ENCODE measurements at places on chromosomes 4 and X.

GRCh38 chr4:71262161-71262560 is 76.7 kb upstream of the SLC4A4 start:
- no peak for DNase-seq

GRCh38 chr4:142413485-142413884 is 432.6 kb downstream of the INPP4B start:
- no peak for DNase-seq

- DNase-seq = no peak
These were observed 198.2 kb upstream of the PSAPL1 start for GRCh38 chr4:7632971-7633370.

DNA sequence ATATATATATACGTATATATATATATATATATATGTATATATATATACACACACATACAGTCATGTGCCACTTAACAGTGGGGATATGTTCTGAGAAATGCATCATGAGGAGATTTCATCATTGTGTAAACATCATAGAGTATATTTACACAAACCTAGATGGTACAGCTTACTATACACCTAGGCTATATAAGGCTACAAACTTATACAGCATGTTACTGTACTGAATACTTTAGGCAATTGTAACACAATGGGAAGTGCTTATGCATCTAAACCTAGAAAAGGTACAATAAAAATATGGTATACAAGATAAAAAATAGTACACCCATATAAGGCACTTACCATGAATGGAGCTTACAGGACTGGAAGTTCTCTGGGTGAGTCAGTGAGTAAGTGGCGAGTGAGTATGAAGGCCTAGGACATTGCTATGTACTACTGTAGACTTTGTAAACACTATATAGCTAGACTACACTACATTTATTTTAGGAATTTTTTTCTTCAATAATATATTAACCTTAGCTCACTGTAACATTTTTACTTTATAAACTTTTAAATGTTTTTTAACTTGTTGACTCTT is 13.2 kb upstream of the CCSER1 start:
- no peak for DNase-seq
